HTR-8/SVneo (cell line): ENCODE measurements at places on chromosomes 4 and X.

- peak; percentile 92 for DNase-seq
Measured at GRCh38 chr4:6783111-6783981, 819 bp downstream of the KIAA0232 start.

DNA sequence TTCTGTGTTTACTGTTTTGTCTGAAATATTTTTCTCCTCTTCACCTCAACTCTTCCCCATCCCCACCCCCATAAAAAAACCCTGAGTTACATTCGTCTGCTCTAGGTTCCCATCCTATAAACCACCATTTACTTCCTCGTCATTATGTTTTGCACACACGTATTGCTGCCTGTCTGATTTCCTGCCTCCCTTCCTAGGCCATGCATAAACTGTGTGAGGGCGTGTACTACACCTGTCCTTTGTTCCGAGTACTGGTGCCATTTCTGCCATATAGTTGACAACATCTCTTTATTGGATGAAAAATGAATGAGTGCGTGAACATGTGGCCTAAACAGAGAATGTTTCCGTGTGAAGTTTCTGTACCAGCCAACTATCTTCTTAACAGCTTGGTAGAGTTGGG, 258.5 kb upstream of the FAT1 start:
- DNase-seq: no peak

GRCh38 chr4:133347409-133347808, 198.3 kb downstream of the PCDH10 start:
- no peak for DNase-seq

DNA sequence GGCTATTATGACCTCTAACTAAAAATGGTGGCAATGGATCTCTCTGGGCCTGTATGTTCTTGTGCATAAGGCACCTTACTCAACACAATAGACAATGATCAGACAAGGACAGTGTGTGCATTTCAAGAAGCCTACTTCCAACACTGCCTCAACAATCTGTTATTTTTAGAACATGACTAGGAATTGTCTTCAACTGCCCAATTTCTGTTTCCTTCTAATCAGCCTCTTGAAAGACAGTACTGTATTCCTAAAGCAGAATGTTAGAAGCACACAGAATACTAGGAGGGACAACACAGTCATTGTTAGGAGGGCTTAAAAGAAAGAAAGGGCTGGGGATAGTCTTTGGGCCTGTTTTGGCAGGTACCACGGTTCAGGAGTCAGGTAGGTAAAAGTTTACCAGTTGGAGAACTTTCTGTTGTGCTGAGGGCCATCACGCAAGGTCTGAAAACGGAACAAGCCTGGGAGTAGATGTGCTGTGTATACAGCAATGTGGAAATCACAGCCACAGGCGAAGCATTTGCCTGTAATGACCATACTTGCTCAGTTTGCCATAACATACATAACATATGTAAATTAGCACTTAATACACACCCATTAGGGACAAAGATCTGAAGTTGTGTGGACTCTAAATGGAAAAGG, 100.8 kb upstream of the ATXN3L start:
- no peak for DNase-seq

DNA sequence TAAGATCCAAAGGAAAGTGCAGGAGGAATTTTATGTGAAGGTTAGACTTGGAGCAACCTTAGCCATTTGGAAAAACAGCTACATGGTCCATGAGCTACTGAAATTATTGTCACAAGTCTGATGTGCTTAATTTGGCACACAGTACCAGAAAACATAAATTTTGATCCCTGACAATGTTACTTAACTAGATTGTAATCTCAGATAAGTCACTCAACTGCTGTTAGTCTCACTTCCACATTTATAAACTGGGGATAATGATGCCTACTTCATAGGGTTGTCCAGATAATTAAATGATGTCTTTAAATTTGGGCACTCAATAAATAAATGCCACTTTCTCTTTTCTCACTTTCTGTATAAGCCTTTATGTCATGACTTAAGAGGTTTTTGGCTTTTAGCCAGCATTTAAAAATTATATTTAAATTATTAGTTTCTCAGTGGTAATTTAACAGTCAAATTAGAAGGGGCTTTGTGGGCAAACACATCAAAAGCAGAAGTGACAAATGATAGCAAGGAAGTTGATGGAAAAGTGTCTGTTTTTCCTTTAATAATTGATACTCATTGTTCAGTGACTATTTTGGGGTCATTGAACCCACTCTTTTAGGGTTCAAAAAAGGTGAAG, 58.3 kb downstream of the PAQR3 start:
- DNase-seq: no peak

DNA sequence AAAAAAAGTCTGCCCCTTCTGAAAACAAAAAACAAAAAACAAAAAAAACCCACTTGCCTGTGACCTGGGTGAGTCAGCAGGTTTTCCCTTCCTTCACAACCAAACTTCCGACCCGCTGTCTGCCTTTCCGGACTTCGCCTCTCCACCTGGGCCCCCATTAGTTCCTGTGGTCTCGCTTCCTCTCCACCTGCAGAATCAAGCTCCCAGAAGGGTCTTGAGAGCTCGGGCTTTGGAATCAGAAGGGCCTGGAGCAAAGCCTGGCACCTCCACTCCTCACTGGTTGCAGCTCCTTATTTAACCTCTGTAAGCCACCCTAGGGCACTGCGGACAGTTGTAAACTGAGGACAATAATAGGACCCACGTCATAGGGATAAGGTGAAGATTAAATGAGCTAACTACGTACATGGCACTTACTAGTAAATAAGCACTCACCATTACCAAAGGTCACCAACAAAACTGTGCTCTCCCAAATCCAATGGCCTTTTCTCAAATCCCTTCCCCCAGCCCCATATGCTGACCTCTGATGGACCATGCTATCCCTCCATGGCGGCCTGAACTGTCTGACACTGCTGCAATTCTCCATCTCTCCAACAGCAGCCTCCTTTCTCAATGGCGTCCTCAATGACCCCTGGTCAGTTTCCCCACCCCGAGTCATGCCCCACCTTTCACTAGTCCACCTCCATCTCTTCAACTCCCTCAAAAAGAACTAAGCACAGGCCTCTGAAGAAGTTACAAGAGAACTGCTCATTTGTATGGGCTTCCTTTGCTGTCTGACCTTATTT, 64.2 kb downstream of the IRF2 start:
- no peak for DNase-seq

DNA sequence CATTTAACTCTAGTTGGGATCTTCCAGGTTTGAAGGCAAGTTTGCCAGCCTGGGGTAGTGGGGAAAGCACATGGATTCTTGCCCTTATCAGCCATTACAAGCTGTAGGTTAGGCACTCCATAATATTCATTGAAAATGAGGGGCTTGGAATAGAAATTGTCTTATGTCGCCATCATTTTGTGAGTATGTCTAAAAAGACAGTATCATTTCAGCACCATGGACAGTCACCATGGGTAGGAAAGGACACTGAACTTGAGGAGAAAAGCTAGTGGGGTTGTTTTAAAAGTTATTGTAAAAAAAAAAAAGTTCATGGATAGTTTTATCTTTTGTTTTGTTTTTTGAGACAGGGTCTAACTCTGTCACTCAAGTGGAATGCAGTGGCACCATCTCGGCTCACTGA, 356.1 kb downstream of the HNRNPD start:
- DNase-seq: peak; percentile 2

DNA sequence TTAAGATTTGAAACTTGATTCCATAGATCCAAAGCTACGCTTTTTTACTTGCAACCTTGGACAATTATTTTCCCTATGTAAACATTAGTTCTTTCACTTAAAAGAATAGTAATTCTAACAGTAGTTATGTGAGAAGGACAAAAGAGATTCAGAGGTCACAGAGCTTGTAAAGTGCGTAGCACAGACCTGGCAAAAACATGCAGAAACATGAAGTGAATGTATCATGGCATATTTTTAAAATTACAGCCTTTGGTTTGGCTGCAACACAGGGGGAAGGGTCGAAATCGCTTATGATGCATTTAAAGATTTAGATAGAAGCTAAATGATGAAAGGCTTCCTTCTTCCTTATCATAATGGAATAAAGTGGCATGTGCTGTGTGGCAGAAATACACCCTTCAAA, 1068.8 kb downstream of the ARAP2 start:
- DNase-seq: no peak
